WTC11 (cell line): ENCODE measurements at places on chromosomes 7 and 10. TPM values are rescaled to one million over a fixed set of nuclear protein-coding genes. Genes with fewer than 3 reads are reported as not detected.

- no peak for DNase-seq
Observed at GRCh38 chr7:85890244-85890811, 703.5 kb upstream of the SEMA3D start.

DNA sequence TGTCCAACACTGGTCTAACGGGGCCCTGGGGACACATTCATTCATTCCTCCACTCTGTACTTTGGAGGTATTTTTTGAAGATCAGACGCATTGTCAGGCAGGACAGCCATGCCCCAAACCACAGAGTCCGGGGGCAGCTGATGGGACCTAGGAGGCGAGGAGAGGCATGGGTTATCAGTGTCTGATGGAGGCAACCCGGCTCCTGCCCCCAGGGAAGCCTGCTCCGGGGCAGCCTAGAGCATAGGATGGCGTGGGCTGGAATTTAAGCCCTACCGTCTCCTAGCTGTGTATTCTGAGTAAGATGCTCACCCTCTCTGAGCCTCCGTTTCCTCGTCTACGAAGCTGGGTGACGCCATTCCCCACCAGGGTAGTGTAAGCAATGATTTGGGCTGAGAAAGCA, 55.4 kb upstream of the ELN start:
- DNase-seq, result no peak

Gene AKR1C3
- 6.7 to 9.0 TPM (median 8.6 TPM) in 3 replicates for total RNA-seq

Gene SHTN1
- 9.9 to 11.2 TPM (median 11.0 TPM) in 3 replicates for total RNA-seq

Gene ARMS2
- total RNA-seq, result not detected in 3 replicates

DNA sequence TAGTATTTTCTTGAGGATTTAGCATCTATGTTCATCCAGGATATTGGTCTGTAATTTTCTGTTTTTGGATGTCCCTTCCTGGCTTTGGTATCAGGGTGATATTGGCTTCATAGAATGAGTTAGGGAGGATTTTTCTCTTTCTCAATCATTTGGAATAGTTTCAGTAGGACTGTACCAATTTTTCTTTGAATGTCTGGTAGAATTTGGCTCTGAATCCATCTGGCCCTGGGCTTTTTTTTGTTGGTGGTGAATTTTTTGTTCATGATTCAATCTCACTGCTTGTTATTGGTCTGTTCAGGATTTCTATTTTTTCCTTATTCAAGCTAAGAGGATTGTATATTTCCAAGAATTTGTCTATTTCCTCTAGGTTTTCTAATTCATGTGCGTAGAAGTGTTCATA, 192.7 kb downstream of the KIF20B start:
- DNase-seq, result no peak

- no peak for DNase-seq
Observed at GRCh38 chr10:8910314-8910713, 855.8 kb downstream of the GATA3 start.

DNA sequence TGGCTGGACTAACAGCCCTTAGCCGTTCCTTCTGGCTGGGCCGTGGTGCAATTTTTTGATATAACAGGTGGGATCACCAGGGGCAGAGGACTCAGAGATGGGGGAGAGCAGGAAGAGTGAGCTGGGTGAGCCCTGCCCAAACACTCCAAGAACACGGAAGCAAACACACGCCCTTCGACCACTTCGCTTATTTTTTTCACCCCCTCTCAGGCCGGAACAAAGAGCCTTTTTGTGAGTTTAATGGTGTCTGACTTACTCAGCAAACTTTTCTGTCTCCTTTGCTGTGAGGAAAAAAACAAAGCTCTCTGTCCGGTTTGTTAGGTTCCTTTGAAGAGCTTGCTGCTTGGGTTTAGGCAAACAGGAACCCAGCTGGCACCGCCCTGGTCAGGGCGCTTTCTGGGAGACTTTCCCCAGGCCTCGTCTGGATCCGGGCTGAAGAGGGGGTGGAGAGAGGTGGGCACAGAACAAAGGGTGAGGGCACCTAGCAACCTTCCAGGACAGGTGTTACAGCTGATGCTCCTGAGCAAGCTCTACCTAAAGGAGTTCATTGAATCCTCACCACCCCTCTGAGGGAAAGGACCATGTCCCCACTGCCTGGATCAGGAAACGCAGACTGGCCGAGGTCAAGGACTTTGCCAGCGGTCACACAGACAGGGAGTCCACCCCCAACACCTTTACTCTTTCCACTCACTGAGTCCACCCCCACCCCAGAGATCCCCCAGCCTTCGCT, 23.3 kb downstream of the CALML3 start:
- no peak for DNase-seq

- DNase-seq, result no peak
Observed at GRCh38 chr10:13930120-13930519, 343.4 kb downstream of the PRPF18 start.

DNA sequence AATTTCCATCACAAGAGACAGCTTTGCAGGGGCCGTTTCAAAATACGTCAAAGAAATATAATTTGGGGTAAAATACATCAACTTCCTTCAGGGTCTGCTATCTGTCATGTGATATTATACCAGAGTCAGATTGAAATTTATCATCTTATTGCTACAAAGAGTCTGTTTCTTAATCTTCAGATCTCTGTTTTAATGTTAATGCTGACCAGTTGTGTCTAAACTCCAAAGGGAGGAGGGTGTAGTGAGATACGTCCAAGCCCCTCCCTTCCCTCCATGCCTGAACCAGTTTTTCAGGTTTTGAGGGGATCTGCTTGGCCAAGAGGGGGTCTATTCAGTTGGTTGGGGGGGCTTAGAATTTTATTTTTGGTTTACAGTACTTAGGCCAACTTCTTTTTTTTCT, 891.6 kb downstream of the GRM8 start:
- no peak for DNase-seq

DNA sequence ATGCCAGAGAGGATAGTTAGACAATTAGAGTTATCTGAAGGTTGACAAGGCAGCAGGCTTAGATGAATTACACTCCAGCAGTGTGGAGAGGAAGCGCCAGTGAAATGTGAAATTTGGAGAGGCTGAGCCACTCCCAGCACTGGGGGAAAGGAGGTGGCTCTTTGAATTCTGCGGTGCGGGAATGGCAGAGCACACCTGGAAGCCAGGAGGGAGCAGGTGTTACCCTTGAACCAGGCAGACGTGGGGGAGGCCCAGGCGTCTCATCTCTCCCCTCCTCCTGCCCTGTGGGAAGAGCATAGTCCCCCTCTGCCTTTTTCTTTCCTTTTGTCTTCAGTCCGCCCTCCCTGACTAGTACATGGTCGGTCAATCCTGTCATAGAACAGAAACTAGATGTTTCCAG, 203.1 kb downstream of the DPP6 start:
- no peak for DNase-seq

Gene CPA4
- 0.11 TPM in 2 of 3 replicates, not detected in the other for total RNA-seq

GRCh38 chr10:52870562-52870961, 98.0 kb upstream of the MBL2 start:
- DNase-seq, result no peak

DNA sequence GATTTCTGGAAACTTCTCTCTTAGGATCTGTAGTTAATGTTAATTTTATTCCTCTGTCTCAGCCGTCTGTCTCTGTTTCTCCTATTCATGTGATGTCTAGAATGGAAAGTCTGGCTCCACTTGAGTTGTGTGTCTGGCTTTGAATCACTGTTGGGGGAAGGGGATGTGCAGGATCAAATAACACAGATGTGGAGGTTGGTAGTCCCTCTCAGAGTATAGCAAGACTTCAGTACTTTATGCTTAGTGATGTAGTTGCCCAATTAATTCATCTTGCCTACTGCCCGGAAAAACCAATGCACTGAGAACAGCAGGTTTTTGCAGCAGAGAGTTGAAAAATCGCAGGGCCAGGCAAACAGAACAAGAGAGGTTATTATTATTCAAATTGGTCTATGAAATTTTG, 79.2 kb downstream of the PHTF2 start:
- no peak for DNase-seq

- peak; percentile 28 for DNase-seq
Observed at GRCh38 chr10:29926693-29927048, 132.7 kb downstream of the JCAD start.

GRCh38 chr10:119314486-119314885, 107.1 kb downstream of the GRK5 start:
- no peak for DNase-seq

Gene LRRC61
- 27.7 to 33.3 TPM (median 32.7 TPM) in 3 replicates for total RNA-seq

DNA sequence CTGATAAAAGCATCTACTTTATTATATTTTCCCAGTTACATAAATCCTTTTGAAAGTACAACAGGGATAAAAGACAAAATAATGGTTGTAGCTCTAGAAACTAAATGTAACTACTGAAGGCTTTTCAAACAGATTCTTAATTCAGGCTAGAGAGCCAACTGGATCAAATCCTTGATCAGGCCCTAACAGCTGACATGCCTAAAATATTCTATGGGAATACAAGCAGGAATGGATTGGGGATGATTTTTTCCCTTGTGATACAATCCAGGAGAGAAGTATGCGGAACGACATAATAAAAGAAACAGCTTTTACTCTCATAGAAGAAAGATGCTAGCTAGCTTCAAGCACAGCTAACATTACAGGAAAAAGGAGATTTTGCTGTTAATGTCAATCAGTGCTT, 49.0 kb downstream of the NT5C2 start:
- no peak for DNase-seq

GRCh38 chr10:86423739-86424138, 57.1 kb upstream of the GRID1 start:
- DNase-seq, result no peak

Gene LBX1
- not detected in 3 replicates for total RNA-seq

- DNase-seq, result no peak
Observed at GRCh38 chr10:120557311-120557710, 100.3 kb downstream of the PLPP4 start.

DNA sequence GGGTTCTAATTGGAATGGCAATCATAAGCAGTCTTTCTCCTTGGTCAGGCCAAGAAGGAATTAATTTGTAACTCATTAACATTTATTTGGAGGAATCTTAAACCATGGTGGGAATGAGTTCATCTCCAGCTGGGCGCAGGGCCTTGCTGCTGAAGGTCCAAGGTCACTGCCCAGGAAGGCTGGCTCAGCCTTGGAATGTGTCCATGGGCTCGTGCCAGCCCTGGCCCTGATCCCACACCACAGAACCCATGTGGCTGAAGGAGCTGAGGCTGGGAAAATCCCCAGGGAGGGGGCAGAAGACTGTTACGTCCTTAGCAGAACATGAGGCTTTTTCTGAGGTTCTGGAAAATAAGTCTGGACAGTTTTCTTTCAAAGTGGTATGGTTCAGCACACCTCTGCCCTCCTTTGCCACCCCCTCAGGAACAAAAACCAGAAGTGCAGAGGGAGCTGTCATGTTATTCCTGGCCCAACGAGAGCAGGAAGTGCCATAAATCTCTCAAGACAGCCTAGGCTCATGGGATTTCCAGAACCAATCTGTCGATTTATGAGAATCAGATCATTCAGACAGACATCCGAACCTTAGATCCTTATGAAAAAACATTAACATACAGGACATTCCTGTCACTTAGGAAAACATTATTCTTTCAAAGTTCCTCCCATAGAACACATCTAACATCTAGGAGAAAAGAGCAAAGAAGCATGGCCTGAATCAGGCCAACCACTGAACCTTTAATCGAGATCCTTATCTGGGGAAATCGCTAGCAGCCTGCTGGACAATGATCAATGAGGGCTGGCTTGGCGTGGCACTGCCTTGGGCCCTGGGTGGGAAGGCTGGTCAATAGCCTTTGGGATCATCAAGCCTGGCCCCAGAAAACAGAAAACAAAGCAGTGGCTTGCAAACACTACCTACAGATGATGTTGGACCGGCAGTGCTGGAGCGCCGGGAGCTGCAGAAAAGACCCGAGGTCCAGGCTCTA, 134.3 kb downstream of the TAX1BP1 start:
- DNase-seq, result no peak

Gene TTYH3
- 178 to 190 TPM (median 181 TPM) in 3 replicates for total RNA-seq

DNA sequence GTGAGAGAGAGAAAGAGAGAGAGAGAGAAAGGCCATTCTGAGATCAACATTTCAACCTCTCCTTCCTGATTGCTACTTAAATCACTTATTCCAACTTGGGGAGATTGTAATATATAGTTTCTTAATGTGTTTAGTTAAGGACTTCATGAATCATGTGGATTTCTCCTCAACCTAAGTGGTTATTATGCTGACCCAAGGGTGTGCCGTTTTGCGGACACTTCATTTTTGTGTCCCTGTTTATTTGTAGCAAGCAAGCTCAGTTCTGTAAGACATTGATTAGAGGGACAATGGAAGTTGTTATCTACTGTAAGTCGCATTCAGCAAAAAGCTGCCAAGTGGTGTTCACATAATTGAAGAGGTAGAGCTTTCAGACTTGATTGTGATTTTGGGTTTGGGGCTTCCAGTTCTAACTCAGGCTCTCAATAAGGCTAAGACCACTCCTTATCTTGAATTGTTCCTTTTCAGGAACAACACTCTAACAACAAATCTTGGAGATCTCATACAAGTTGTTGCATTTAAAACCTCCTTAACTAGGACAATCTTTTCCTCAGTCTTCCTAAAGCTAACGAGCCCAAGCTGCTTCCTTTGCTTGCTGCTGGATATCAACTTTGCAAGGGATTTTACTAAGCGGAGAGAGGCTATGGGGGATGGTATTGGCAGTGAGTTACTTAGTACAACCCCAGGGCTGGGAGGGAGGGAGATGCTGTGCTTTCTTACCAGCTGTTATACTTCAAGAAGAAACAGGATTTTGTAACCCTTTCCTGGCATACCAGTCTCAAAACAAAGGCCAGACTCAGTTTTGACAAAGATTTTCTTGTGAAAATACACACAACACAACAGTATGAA, 19.8 kb upstream of the COL1A2 start:
- peak; percentile 30 for DNase-seq

Gene BCL7B
- 26.0 to 28.5 TPM (median 27.7 TPM) in 3 replicates for total RNA-seq

DNA sequence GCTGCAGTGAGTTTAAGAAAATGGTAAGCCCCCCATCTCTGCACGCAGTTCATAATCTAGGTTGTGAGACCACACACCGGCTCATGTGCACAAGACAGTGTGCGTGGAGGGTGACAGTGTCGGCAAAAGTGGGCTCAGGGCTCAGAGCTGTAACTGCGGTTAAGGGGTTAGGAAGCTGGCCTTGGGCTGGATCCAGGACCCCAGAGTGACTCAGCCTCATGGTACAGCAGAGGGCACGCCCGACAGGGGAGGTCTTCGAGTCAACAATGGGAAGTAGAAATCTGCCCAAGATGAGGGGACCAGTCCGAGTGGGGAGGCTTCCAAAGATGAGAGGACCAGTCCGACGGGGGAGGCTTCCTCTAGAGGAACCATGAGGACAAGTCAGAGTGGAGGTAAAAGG, 437.7 kb downstream of the DNAJB6 start:
- DNase-seq, result no peak

DNA sequence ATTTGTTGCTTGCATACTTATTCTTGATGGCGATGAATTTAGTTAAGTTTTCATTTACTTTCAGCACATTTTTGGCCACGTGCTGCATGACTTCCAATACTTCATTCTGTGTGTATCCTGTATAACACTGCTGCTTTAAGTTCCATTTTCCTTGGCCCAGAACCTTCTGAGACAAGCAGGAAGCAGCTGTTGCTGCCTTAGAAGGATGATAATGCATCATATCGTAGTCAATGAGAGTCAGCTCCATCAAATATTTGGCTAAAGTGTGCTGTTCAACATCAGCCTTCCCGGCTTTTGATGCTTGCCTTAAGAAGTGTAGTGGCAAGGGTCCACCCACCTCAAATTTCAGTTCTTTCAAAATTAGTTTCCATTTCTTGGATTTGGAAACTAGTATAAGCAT, 59.2 kb upstream of the GLCCI1 start:
- no peak for DNase-seq
